NCI-H1436 treated with DMSO at 0.1 percent for 48 hours (cell line): ENCODE measurements at places on chromosomes 4 and X.

DNA sequence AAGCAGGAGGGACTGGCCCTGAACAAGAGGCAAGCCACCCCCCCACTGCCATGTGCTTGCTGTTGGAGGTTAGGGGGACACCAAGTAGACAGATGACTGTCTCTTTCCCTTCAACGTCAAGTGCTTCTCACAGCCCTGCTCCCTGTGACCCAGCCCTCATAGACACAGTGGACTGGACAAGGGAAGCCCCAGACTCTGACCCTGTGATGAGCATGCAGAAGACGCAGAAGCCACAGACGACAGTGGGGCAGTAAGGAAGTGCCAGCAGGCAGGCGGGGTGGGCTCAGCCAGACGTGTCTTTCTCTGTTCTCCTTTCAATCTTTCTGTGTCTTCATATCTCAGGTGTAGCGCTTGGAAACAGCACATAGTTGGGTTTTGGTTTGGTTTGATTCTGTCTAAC lies 2.4 kb upstream of the L1CAM start:
- DNase-seq: no peak

DNA sequence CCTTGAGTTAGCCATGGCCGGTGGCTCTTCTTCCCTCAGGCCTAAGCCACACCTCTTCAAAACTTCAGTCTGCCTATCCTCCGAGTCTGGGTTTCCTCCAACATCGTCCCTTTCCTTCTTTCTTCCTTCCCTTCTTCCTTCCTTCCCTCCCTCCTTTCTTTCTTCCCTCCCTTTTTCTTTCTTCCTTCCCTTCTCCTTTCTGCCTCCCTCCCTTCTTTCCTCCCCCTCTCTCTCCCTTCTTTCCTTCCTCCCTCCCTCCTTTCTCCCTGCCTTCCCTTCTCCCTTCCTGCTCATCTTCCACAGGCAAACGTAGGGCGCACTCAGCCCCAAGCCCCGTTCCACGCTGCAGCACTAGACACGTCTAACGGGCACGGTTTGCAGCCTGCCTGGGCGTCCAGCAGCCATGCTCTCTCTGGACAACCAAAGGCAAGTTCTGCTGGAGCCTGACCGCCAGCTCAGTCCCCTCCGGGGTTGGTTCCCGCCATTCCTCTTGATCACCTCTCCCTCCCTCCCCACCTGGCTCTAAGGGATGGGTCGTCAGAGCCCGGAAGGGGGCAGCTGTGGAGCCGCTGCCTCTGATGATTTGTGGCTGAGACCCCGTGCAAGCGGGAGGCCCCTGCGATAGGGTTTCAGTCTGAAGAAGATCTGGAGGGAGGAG lies 34.1 kb upstream of the CLDN24 start:
- DNase-seq: no peak

- no peak for DNase-seq
These were observed 152.6 kb upstream of the CLNK start for GRCh38 chr4:10837151-10837550.

- no peak for DNase-seq
These were observed 203.6 kb downstream of the PDGFC start for GRCh38 chr4:156767911-156768415.

GRCh38 chr4:153084980-153085630 lies 119.1 kb upstream of the TRIM2 start:
- DNase-seq: no peak

- no peak for DNase-seq
These were observed 780 bp upstream of the NKRF start for GRCh38 chrX:119607018-119607389.

DNA sequence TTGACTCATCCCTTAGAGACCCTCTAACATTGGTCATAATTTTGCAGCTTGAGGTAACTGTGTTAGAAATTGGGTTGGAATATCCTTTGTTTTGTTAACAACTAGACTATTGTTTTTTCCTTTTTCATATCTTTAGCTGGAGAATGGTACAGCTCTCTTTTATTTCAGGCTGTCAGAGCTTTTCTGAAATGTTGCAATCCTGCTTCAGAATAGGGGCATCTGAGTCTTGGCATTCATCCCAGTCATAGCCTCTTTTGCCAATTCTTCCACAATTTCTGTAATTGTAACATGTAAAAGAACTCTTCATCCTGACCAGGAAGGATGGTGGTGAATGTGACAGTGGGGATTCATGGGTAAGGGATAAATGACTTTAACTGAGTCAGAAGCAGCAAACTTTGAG lies 128.7 kb downstream of the FHIP1A start:
- DNase-seq: no peak

GRCh38 chr4:1601533-1601835 lies 82.6 kb downstream of the FAM53A start:
- no peak for DNase-seq

GRCh38 chrX:13001961-13002671 lies 27.2 kb downstream of the TMSB4X start:
- DNase-seq: no peak

GRCh38 chr4:25863347-25863784 lies 578 bp upstream of the SEL1L3 start:
- no peak for DNase-seq

DNA sequence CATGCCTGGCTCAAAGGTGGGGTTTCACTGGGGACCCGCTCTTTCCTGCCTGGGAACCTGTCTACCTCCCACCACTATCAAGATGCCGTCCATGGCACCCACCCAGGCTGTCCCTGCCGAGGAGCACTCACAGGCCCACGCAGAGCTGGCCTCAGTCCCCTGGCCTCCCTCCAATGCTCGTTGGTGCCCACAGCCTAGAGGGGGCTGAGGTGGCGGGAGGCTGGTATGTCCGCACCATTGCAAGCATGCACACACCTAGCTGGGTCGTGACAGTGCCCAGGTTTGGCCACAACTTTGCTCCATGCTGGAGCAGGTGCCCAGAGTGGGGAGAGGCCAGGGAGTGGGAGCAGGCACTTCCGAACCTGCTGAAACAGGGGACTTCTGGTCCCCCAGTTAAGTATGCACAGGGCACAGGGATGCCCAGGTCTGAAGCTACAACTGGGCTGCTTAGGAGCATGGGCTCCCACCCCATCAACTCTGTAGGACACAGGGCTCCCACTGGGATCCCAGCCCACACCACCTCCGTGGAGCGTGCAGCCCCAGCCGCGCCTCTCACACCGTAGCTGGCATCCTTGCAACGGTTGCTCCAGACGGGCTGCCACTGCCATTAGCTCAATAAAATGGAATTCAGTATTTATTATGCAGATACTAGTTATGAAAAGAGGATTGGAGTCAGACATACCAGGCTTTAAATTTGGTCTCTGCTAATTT lies 1376.1 kb upstream of the TENM3 start:
- DNase-seq: no peak

GRCh38 chrX:136094962-136095361 lies 52.4 kb upstream of the FHL1 start:
- no peak for DNase-seq

DNA sequence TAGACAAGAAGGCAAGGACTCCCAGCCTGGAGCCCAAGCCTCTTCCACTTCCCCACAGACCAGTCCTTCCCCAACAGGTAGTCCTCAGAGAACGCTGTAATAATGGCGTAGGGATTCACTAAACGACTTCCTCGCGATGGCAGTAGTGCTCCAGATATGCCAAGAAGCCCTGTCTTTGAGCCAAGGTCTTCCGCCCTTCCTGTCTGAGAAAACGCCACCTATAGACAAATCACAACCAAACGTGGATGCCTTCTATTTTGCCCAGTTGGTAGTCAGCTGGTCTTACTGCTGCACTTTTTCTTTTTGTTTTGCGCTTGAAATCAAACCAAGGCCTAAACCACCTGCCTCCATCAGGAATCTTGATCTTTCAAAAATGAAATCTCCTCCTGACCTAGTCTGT lies 203.3 kb downstream of the OR13H1 start:
- DNase-seq: no peak

- DNase-seq: no peak
These were observed 71.2 kb downstream of the DCTD start for GRCh38 chr4:182846036-182846435.

DNA sequence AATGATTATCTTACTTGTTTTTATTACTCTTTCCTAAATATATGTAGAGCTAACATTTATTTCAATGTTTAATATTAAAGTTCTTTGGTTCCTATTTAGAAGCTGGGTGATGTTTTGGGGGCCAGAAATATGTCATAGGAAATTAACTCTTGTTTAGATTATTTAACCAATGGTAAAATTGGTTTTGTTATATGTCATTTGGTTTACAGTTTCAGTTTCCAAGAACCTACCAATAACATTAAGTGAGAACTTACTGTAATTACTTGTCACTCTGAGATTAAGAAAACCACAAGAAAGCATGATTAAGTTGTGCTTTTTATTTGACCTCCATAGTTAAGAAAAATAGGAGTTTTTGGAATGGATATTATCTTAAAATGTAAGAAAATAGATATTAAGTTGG lies 121.2 kb downstream of the NDST3 start:
- DNase-seq: no peak

DNA sequence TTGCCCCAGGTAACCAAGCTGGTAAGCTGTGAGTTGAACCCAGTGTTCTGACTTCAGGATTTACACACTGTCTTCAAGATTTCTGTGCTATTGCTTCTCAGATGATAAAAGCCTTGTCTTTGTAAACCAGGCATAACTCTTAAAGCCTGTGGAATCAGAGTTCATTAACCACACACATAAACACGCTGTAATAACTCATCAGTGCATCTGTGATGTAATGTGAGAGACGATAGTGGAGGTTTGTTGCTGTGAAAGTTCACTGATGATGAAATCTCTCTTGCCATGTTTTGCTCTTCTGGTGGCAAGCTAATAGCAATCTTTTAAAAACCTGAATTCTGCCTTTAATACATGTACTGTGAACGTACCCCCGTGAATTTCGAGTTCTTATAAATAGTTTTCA lies 41.5 kb downstream of the CLCN4 start:
- no peak for DNase-seq

- DNase-seq: no peak
These were observed 16.6 kb downstream of the DCK start for GRCh38 chr4:71009890-71010588.

DNA sequence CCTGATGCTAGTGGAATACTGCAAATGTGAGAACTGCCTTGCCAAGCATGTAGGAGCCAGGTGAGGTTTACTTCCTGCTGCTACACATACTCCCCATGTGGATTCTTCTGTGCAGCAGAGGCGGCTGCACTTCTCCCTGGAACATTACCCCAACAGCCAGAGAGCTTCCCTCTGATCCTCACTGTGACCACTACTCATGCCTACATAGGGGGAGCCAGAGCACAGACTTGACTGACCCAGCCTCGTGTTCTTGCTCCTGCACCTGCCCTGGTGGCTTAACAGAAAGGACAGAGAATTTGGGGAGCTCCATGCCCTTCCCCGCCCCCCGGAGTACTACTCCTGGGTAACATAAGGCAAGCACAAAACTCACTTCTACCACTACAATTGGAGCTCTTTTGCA lies 38.4 kb downstream of the UGT2A2 start:
- no peak for DNase-seq

DNA sequence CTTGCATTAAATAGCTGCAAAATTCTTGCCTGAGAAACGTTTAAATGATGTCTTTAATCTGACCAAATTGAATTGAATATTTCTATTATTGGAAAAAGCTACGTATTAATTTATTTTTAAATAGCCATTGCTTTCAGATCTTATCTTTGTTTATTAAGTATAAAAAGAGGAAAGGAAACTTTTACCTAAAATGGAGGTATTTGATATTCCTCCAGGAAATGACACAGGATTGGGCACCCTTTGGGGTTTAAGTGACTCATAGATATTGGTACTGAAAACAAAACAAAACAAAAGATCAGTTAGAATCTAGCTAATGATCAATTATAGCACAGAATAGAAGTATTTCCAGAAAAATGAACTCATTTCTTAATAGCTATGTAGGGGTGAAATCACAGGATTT lies 34.1 kb downstream of the PLS3 start:
- no peak for DNase-seq

DNA sequence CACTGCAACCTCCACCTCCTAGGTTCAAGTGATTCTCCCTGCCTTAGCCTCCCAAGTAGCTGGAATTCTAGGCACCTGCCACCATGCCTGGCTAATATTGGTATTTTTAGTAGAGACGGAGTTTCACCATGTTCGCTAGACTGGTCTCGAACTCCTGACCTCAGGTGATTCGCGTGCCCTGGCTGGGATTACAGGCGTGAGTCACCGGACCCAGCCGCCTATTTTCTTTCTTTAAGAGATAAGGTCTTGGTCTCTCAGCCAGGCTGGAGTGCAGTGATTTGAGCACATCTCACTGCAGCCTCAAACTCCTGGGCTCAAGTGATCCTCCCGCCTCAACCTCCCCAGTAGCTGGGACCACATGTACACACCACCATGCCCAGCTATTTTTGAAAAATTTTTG lies 166.5 kb downstream of the DHRSX start:
- DNase-seq: no peak

DNA sequence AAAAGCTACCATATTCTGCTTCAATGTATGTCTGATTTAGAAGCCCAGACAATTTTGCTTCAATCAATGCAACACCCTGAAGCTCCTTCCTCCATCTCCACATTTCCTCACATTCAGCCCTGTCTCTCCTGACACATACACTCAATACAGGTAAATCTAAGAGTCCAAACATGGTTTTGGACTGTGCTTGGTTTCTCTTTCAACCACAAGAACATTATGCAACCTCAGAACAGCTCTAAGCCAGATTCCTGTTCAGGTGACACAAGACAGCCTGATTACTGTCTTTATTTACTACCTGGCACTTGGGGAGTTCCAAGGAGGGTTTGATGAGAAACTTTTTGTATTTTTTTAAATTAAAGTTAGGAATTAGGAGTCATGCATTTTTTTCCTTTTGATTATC lies 307.5 kb upstream of the SLIT2 start:
- no peak for DNase-seq

GRCh38 chr4:184983672-184984356 lies 34.5 kb upstream of the HELT start:
- DNase-seq: peak; percentile 1

GRCh38 chr4:147839663-147840062 lies 107.8 kb downstream of the ARHGAP10 start:
- DNase-seq: no peak

DNA sequence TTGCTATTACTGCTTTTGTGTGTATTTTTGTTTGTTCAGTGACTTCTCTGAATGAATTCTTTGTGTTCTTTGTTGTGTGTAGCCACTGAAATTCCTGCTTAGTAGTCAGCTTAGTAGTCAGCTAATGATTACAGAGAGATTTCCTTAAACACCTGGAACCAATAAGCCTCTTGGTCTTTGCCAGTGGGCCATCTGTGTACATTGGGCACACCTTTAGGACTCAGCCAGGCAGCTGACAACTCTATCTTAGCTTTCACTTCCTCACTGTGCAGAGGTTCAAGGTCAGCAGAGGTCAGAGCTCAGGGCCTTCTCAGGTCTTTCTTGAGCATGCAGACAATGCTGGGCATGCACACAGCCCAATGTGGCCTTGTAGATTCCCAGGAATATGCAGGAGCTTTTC lies 59.3 kb downstream of the RWDD4 start:
- DNase-seq: no peak

- DNase-seq: no peak
These were observed 5.4 kb downstream of the GABRQ start for GRCh38 chrX:152642931-152643564.

- no peak for DNase-seq
These were observed 39.3 kb upstream of the TADA2B start for GRCh38 chr4:7003879-7004240.
